ENCODE measurements at places on chromosomes 7 and 10. TPM values are rescaled to one million over a fixed set of nuclear protein-coding genes. Genes with fewer than 3 reads are reported as not detected.

- H3K27me3 ChIP-seq = no peaks in the 10 kb centered on the region
- no peak for DNase-seq
- H3K27ac ChIP-seq = no peak overlapping the region
- no peaks in the 10 kb centered on the region for H3K4me1 ChIP-seq
Observed at GRCh38 chr7:129875745-129876411, 76.9 kb downstream of the UBE2H start.

GRCh38 chr10:101814466-101815071 lies 3.7 kb downstream of the OGA start:
- no peak overlapping the region for H3K4me3 ChIP-seq
- peaks cover 6% of the 10 kb centered on the region for H3K4me1 ChIP-seq
- no peak for DNase-seq
- H3K27me3 ChIP-seq = no peaks in the 10 kb centered on the region
- peak overlapping the region; percentile 42 for H3K27ac ChIP-seq

GRCh38 chr10:97771055-97771891 lies 526 bp downstream of the SFRP5 start:
- H3K27me3 ChIP-seq = peaks cover 2% of the 10 kb centered on the region
- H3K4me3 ChIP-seq = peak overlapping the region; percentile 43
- H3K4me1 ChIP-seq = peaks cover 17% of the 10 kb centered on the region
- no peak for DNase-seq
- no peak overlapping the region for H3K27ac ChIP-seq
- no peaks in the 10 kb centered on the region for H3K36me3 ChIP-seq

Gene HGF
- not detected for total RNA-seq

Gene SPDYE6
- not detected for total RNA-seq

Gene TIMM23
- 141 TPM for total RNA-seq

DNA sequence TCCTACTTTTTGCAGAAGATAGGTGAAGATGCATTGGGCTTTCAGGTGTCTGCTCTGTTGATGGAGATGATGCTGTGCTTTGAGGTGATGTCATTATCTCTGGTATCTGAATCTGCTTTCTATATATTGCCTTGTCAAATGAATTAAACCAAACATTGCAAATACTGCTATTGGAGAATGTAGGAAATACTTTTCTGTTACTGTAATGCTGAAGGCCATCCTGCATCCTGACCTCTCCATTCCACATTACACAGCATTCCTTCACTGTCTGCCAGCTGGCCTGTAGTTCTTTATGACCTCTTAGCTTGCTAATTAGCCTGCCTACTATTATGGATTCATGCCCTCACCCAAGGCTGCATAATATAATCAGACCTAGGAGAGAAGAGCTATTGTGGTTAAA lies 73.2 kb downstream of the VCL start:
- H3K36me3 ChIP-seq = no peaks in the 10 kb centered on the region
- no peaks in the 10 kb centered on the region for H3K27me3 ChIP-seq
- H3K4me1 ChIP-seq = no peaks in the 10 kb centered on the region
- H3K4me3 ChIP-seq = no peak overlapping the region

DNA sequence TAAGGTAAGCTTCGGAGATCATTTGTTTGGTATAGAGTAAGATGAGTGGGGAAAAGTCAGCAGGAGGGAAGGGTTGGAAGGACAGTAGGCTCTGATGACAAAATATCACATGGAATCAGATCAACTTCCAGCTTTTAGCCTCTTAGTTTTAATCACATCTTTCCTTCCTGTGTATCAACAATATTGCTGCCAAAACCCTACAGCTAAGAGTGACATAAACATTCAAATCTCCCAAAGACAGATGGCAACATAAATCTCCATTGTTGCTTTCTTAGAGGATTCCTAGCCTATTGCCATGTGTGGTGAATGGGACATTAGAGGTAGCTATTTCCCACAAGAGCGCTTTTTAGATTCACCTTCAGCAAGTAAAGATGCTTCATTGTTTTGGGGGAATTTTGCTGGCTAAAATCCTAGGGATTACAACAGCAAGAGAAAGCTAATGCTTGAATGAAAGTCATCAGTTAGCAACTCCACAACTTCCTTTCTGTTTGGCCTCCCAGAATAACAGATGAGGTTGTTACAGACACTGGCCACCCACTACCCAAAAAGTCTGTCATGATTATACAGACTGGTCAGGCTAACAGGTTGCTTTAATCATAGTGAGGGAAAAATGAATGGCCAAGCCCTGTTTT lies 35.2 kb upstream of the FZD1 start:
- no peaks in the 10 kb centered on the region for H3K27me3 ChIP-seq
- no peak overlapping the region for H3K4me3 ChIP-seq
- no peaks in the 10 kb centered on the region for H3K4me1 ChIP-seq
- no peak for DNase-seq
- H3K36me3 ChIP-seq = no peaks in the 10 kb centered on the region

- H3K36me3 ChIP-seq = no peaks in the 10 kb centered on the region
- no peaks in the 10 kb centered on the region for H3K27me3 ChIP-seq
- no peak overlapping the region for H3K27ac ChIP-seq
- no peaks in the 10 kb centered on the region for H3K4me1 ChIP-seq
- H3K4me3 ChIP-seq = no peak overlapping the region
- DNase-seq = no peak
Observed at GRCh38 chr10:83605783-83606630, 533.3 kb upstream of the GHITM start.

Gene LRMDA
- 18.5 TPM for total RNA-seq

DNA sequence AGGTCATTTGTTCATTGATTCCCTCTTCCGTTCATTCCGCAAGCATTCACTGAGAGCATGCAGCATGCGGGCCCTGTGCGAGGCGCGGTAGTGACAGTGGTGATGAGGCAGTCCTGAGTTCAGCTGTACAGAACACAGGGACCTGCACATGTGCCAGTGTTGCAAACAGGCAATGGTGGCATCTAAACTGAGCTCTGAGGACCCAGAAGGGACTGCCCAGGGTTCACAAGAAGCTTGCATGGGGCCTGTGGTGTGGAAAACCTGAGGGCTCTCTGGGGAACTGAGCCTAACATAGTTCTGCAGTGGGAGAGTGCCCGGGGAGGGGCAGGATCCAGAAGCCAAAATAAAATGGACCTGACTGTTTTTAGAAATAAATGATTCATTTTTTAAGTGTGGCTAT lies 13.2 kb downstream of the ZNF488 start:
- no peaks in the 10 kb centered on the region for H3K27me3 ChIP-seq
- H3K27ac ChIP-seq = no peak overlapping the region
- peak; percentile 19 for DNase-seq
- H3K36me3 ChIP-seq = no peaks in the 10 kb centered on the region
- no peaks in the 10 kb centered on the region for H3K4me1 ChIP-seq
- H3K4me3 ChIP-seq = no peak overlapping the region

GRCh38 chr7:100486111-100486636 lies 2.4 kb downstream of the NYAP1 start:
- H3K27ac ChIP-seq = no peak overlapping the region
- H3K4me3 ChIP-seq = no peak overlapping the region
- peaks cover 11% of the 10 kb centered on the region for H3K4me1 ChIP-seq
- no peaks in the 10 kb centered on the region for H3K36me3 ChIP-seq
- H3K27me3 ChIP-seq = no peaks in the 10 kb centered on the region

GRCh38 chr7:7687800-7688199 lies 30.6 kb downstream of the RPA3 start:
- no peak overlapping the region for H3K27ac ChIP-seq
- H3K27me3 ChIP-seq = no peaks in the 10 kb centered on the region
- H3K4me3 ChIP-seq = no peak overlapping the region
- DNase-seq = no peak
- H3K36me3 ChIP-seq = no peaks in the 10 kb centered on the region

DNA sequence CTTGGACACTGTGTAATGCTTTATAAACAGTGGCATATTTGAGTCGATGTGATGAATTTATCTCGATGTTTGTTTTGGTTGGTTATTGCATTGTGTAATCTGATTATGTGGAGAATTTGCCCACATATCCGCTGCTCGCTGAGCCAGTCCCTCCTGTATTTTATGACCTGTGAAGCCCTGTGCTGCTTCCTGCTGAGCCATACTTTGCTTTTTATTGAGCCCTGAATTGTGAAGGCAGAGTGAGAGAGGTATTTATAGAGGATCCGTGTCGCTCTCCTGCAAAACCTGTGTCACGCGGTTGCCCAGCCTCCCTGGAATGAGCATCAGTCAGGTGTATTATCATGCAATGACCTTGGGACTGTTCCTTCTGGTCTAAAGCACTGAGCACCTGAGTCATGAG lies 253.7 kb downstream of the ARHGAP21 start:
- H3K27ac ChIP-seq = peak overlapping the region; percentile 18
- DNase-seq = peak; percentile 25
- no peak overlapping the region for H3K4me3 ChIP-seq
- H3K36me3 ChIP-seq = peaks cover 12% of the 10 kb centered on the region
